RPMI7951 (cell line): ENCODE measurements at places on chromosomes 5 and 9. TPM values are rescaled to one million over a fixed set of nuclear protein-coding genes. Genes with fewer than 3 reads are reported as not detected.

STPG3 gene
- not detected in 2 replicates for total RNA-seq

ARSK gene
- 8.3 and 11.4 TPM in 2 replicates for total RNA-seq

FAM78A gene
- 0.24 and 2.0 TPM in 2 replicates for total RNA-seq

PCDH1 gene
- 1.6 and 2.2 TPM in 2 replicates for total RNA-seq

C1QTNF3 gene
- total RNA-seq = 0.20 and 0.24 TPM in 2 replicates

PCDHB4 gene
- under 0.01 and 0.12 TPM in 2 replicates for total RNA-seq

KIF20A gene
- total RNA-seq = 161 and 183 TPM in 2 replicates

ZFAND5 gene
- total RNA-seq = 92.4 and 115 TPM in 2 replicates

CCDC192 gene
- total RNA-seq = not detected in 2 replicates

TPRN gene
- 1.1 and 3.7 TPM in 2 replicates for total RNA-seq

ESM1 gene
- total RNA-seq = 0.12 TPM in 1 of 2 replicates, not detected in the other

NTNG2 gene
- total RNA-seq = 0.36 and 1.6 TPM in 2 replicates

IL4 gene
- not detected in 2 replicates for total RNA-seq

EGFLAM gene
- total RNA-seq = 0.12 and 1.3 TPM in 2 replicates

PTGES gene
- total RNA-seq = 0.59 and 0.96 TPM in 2 replicates

PIP5K1B gene
- total RNA-seq = not detected in 2 replicates

HMGCS1 gene
- total RNA-seq = 17.6 and 18.9 TPM in 2 replicates

NR4A3 gene
- under 0.01 and 0.10 TPM in 2 replicates for total RNA-seq

GFI1B gene
- not detected in 2 replicates for total RNA-seq

FAM169A gene
- 0.36 and 0.39 TPM in 2 replicates for total RNA-seq

TMEM215 gene
- total RNA-seq = not detected in 2 replicates

SPINK6 gene
- total RNA-seq = not detected in 2 replicates

KCNV2 gene
- not detected in 2 replicates for total RNA-seq

OSMR gene
- total RNA-seq = 21.2 and 22.5 TPM in 2 replicates

PCAT7 gene
- 0.29 and 0.36 TPM in 2 replicates for total RNA-seq

NUDT12 gene
- total RNA-seq = 10.8 and 12.0 TPM in 2 replicates

SEMA5A gene
- total RNA-seq = 12.0 and 14.3 TPM in 2 replicates
